ENCODE measurements at places on chromosomes 5 and 9.

DNA sequence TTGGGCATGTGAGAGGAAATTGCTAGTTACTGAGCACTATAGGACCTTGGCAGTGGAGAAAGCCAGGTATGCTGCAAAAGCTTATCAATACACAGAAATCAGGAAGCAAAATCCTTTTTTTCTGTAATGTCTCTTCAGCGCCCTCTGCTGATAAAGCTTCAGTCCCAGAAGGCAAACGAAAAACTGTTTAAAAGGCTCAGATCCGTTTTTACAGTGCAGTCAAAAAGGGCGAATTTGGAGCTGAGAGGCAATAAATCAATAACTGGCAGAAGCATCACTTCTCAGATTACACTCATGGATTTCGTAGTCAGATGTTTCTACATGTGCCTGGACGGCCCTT is 1.1 kb upstream of the MAN2A1 start:
- peak; percentile 33 for DNase-seq

GRCh38 chr5:44900273-44900954 is 91.7 kb downstream of the MRPS30 start:
- no peak for DNase-seq

GRCh38 chr5:107655831-107656230 is 14.9 kb downstream of the EFNA5 start:
- no peak for DNase-seq

GRCh38 chr9:70784456-70784855 is 337.0 kb downstream of the TRPM3 start:
- no peak for DNase-seq

DNA sequence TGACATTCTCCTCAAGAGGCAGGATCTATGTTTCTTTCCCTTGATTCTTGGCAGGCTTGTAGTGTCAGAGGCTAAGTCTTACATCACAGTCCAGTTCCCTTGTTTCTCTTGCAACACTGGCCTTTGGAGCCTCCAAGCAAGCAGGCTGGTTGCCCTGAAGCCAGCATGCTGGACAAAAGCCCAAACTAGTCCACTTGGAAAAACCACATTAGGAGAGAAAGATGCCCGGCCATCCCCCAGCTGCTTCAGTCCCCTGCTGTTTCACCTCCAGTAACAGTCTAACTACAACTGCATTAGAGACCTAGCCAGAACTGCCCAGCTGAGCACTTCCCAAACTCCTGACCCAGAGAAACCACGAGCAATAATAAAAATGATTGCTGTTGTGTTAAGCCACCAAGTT is 87.6 kb downstream of the ADAMTS6 start:
- DNase-seq: no peak
